ENCODE measurements at places on chromosomes 2 and 18.

DNA sequence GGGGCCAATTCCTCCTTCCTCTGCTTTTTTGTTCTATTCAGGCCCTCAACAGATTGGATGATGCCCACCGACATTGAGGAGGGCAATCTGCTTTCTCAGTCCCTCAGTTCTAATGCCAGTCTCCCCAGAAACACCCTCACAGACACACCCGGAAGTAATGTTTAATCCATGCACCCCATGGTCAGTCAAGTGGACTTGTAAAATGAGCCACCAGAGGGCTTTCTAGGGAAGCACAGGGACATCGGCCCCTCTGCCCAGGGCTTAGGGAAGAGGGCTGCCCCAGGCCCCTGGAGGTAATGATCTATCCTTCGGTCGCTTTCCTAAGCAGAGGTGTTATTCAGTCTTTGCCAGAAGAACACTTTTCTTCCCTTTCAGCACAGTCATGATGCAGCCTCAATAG lies 107.4 kb downstream of the PDCL3 start:
- H3K27ac ChIP-seq = no peak overlapping the region
- no peak overlapping the region for H3K4me3 ChIP-seq
- no peak for DNase-seq

DNA sequence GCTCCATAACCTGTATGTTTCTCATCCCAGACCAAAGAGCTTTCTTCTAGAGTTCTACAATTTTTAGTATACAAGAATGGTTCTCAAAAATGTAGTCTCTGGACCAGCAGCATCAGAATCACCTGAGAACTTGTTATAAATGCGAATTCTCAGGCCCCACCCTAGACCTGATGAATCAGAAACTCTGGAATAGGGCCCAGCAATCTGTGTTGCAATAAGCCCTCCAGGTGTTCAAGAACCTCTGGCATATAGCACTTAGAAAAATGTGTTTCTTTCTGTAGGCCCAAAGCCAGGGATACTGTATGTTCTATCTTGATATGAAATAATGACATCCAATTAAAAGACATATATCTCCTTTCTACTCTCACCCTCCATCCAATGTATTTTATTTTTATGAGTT lies 10.4 kb downstream of the PAIP2B start:
- no peaks in the 10 kb centered on the region for H3K27me3 ChIP-seq
- no peak overlapping the region for H3K27ac ChIP-seq

GRCh38 chr2:24586955-24587354 lies 95.9 kb downstream of the NCOA1 start:
- peaks cover 44% of the 10 kb centered on the region for H3K4me1 ChIP-seq
- peak; percentile 71 for DNase-seq
- H3K27me3 ChIP-seq = no peaks in the 10 kb centered on the region
- peak overlapping the region; percentile 75 for H3K27ac ChIP-seq

DNA sequence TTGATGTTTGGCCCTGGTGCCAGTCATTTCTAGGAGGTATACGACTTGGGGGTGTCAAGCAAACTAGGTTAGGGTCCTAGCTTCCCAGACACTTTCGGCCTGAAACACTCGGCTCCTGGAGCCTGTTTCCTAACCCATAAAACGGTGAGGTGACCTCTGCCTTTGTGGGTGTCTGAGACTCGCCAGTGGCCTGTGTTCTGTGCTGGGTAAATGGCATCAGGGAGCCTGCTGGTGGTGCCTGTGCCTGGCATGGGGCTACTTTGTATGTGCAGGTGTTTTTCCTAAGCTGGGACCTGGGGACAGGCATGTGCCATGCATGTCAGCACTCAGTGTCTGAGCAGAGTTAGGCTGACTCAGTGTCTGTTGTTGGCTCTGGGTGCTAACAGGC lies 139.2 kb downstream of the GLI2 start:
- no peak overlapping the region for H3K27ac ChIP-seq
- no peaks in the 10 kb centered on the region for H3K4me1 ChIP-seq
- no peaks in the 10 kb centered on the region for H3K27me3 ChIP-seq
- no peak overlapping the region for H3K4me3 ChIP-seq
- no peaks in the 10 kb centered on the region for H3K36me3 ChIP-seq

DNA sequence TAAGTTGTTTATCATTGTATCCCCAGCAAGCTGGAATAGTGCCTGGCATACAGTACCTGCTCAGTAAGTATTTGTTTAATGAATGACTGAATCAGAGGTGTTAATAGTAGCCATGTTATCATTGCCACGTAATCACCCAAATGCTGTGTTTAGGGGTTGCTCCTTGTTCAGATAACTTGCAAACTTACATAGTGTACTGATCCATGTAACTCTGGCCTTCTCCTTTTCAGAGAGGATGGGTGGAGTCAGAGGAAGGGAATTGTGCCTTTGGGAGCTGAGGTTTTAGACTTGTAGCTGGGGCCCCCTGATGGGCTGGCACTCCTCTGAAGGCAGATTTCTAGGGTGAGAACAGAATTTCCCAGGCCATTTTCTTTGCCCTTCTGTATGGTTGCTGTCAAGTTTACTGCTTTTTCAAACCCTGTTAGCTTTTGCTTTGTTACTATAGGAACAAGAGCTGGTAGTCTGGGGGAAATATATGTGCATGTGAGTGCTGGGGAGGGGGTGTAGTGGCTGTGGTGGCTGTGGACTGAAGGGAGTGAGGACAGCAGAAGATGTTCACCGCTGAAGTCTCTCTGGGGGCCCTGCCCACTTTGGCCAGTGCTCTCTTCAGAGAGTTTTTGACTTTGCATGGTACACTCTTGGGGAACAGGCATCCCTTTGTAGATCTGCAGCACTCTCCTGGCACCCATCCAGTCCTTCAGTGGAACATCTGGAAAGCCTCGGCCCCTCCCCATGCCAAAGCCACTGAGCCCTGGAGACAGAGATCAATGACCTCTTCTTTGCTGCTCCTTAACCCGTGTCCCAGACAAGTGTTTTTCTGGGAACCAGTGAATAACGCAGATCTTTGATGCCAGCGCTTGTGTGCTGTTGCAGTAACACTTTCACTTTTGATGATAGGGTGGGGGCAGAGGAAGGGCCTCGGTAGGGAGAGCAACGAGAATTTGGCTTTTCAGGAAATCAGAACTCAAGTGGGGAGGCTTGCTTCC lies 209.0 kb downstream of the PRKCE start:
- H3K27ac ChIP-seq = peak overlapping the region; percentile 61
- no peaks in the 10 kb centered on the region for H3K27me3 ChIP-seq
- H3K4me3 ChIP-seq = peak overlapping the region; percentile 72
- peaks cover 38% of the 10 kb centered on the region for H3K4me1 ChIP-seq
- H3K36me3 ChIP-seq = no peaks in the 10 kb centered on the region

GRCh38 chr18:32621034-32621433 lies 150.4 kb upstream of the GAREM1 start:
- H3K27me3 ChIP-seq = peaks cover 7% of the 10 kb centered on the region
- no peak overlapping the region for H3K27ac ChIP-seq

GRCh38 chr2:226760412-226761194 lies 39.0 kb downstream of the IRS1 start:
- H3K27ac ChIP-seq = no peak overlapping the region
- no peak overlapping the region for H3K4me3 ChIP-seq
- H3K36me3 ChIP-seq = no peaks in the 10 kb centered on the region
- H3K27me3 ChIP-seq = no peaks in the 10 kb centered on the region

DNA sequence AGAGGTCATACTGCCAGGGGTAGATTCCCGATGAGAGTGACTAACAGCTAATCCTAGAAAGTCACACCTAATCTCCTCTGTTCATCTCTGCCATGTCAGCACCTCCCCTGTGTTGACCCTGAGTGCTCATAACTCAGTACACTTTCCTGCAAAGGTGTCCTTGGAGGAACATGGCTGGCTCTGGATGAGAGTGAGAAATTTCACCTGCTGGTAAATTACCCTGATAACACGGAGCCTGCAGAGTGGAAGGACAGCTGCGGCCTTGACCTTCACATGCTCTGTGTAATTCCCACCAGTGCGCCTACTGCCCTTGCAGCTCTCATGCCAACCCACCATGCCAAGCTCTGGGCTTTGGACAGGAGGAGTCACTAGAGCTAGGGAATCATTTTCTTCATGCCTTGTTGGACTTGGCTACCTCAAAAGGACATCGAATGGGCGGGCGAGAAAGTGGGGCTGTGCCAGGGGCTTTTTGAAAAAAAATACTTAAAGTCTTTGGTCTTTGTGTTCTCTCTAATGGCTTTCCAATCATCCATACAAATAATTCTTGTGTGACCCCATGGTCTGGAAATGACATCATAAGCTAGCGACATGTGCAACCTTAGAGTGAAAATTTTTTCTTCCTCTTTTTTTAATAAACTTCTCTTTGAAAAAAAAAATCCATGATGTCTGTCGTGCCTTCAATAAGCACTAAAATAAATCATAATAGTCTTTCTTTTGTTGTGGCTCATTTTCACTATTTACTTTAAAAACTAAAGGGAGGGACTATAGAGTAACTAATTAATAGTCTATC lies 319.9 kb downstream of the MYCN start:
- peaks cover 12% of the 10 kb centered on the region for H3K4me1 ChIP-seq
- H3K27ac ChIP-seq = no peak overlapping the region
- peaks cover 8% of the 10 kb centered on the region for H3K27me3 ChIP-seq
- H3K4me3 ChIP-seq = no peak overlapping the region
- H3K36me3 ChIP-seq = no peaks in the 10 kb centered on the region

DNA sequence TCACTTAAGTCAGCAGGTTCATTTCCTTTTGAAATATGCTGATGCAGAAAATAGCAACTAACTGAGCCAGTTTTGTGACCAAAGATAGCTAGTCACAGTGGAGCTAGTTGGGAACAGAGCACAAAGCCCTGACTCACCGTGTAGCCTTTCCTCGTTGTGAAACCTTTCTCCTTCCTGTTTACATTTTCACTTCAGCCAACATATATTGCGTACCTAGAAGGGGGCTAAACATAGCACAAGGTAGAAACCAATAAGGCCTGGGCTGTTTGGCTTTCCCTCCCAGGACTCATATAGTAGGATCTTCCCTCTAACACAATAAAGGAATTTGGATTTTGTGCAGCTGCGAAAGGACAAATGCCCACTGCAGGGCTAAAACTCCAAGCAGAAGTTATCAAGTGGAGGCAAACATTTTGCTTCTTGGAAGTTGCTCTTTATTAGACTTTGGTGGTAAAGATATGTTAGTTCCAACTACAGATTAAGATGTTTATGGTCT lies 24.5 kb upstream of the LPIN2 start:
- no peaks in the 10 kb centered on the region for H3K36me3 ChIP-seq
- no peak overlapping the region for H3K4me3 ChIP-seq
- H3K27ac ChIP-seq = no peak overlapping the region
- DNase-seq = peak; percentile 46
- peaks cover 19% of the 10 kb centered on the region for H3K4me1 ChIP-seq

All from activated CD8-positive, alpha-beta T cell treated with anti-CD3 and anti-CD28 coated beads for 36 hours (primary cell).